ENCODE measurements at places on chromosomes 1 and 21. TPM values are rescaled to one million over a fixed set of nuclear protein-coding genes. Genes with fewer than 3 reads are reported as not detected.

DNA sequence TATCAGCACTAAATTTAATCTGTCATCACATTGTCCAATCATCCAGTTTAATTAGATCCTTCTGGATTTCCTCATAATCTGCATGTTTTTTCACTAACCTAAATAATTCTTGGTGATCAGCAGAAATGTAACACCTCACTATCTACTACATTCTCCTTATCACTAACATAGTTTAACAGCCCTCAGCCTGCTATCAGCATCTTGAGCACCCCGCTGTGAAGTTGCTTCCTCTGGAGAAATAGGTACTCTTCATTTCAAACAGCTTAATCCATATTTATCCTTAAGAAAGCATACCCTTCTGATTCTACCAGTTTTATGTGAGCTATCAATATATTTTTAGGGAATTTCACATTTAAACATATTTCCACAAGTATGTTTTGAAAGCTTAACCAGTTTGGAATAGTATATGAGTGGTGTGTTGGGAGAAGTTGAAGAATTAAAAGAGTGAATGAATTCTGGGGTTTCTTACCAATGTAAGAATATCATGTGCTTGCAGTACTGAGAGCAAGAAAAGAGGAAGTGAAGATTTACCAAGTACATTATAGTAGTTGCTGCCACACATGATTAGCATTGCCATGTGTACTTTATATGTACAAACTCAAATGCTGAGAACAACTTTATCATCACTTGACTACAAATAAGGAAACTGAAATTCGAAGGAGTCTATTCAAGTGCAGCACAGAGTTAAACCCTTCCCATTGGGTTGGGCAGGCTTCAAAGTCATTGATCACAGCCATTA lies 771.1 kb upstream of the ADGRL4 start:
- no peak for DNase-seq

CFAP45 gene
- total RNA-seq, result under 0.01 TPM

LCE1E gene
- not detected for total RNA-seq

GRCh38 chr1:221761354-221762002 lies 19.6 kb upstream of the DUSP10 start:
- no peak for DNase-seq

DNA sequence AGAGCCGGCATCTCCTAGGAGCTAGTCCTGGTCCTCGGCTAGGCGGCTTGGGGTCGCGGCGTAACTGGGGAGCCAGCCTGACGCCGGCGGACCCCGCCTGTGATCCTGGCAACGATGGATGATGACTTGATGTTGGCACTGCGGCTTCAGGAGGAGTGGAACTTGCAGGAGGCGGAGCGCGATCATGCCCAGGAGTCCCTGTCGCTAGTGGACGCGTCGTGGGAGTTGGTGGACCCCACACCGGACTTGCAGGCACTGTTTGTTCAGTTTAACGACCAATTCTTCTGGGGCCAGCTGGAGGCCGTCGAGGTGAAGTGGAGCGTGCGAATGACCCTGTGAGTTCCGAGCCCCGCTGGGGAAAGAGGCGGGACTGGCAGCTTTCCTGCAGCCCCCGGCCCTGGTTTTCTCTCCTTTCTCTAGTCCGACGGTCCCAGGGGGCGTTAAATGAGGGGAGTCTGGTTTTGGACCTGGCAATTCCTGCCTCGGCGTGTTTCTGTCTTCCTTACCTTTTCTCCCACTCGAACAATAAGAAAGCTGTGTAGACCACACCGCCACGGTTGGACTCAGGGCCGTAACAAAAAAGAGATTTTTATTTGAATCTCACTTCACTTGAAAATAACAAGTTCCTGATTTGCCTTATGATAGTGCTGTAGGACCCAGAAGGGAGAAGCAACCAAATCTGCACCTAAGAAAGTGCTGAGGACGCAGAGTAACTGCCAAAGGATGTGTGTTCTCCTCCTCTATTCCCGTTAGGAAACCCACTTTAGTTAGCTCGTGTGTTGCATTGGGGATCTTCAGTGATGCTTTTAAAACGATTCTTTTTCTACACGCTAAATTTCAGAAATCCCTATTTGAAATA lies at the start of gene SPRTN:
Gene SPRTN, plus strand, starts transcription at position 24 of the 859 bp plus-strand sequence. Its CDS starts 91 bp downstream, at position 115.
- DNase-seq, result no peak

Measured in frontal cortex (tissue), 4 donors.